ENCODE measurements at places on chromosomes 16 and 17.

DNA sequence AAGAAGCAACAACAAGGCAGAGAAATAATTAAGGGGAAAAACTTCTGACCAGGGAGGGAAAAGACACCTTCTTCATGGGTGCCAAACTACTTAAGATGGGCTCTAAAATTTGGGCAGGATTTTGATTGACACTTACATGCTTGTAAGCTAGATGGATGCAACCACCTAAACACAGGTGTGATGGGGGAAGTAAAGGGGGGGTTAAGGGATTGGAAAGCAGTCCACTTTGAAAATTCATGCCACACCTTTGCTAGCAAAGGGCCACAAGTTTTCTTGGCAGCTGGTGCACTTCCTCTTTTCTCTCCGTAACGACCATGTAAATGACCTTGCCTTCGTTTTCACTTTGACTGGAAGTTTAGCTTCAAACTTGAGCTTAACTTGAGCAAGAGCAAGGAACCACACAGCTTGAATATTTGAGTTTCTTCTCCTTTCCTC, 14.3 kb upstream of the PRKAR1A start:
- no peak for DNase-seq

DNA sequence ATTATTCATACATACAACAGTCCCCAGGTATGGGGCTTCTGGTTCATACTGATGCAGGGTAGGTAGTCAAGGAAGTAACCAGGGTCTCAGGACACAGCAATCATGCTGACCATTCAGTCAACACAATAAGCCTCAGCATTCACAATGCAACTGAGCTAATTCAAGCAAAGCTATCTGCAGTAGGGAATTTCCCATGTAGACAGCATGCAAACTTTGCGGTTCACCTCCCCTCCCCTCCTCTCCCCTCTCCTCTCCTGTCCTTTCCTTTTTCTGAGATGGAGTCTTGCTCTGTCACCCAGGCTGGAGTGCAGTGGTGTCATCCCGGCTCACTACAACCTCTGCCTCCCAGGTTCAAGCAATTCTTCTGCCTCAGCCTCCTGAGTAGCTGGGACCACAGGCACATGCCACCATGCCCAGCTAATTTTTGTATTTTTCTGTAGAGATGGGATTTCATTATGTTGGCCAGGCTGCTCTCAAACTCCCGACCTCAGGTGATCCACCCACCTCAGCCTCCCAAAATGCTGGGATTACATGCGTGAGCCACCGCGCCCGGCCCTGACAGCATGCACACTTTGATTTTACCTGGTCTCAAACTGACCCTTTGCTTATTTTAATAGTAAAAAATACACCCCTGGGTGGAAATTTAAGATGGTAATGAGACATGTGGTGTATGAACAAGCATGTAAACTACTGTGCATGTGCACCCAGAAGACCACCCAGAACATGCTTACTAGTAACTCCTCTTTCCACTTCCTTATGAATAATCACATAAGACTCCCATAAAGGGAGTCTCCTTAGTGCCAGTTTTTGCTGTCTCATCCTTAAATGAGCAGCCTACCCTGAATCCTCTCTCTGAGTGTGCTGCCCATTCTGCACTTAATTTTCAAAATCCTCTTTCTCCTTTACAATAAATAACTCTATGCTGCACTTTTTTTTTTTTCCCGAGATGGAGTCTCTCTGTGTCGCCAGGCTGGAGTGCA, 9.3 kb upstream of the RNF135 start:
- no peak for DNase-seq

DNA sequence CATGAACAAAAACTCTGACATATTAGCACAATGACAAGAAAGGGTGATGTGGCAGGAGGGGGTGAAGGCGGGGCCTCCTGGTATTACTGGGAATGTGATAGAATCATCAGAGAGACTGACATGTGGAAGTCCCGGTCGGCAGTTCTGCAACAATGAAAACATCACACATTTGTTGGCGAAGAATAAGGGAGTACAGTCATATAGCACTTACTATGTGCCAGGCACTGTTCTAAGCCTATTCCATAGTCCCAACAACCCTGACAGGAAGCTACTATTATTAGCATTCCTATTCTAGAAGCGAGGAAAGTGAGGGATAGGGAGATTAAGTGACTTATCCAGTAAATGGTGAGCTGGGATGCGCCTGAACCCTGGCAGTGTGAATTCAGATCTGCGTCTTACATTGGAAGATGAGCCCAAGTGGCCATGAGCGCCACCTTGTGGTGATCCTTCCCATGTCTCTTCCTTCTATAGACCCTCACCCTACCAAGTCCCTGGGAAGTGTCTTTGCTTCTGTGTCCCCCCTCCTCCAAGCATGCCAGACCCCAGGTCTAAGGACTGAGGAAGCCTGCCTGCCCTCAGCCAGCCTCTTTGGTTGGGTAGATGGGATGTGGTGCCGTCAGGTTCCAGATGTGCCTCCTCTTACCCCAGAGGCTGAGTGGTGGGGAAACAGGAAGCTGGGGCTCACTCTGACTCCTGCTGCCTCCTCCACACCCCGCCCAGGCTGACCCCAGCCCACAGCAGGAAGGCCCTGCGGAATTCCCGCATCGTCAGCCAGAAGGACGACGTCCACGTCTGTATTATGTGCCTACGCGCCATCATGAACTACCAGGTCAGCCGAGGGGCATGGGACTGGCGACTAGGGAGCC, 14.0 kb downstream of the FMNL1 start:
- peak; percentile 58 for DNase-seq

DNA sequence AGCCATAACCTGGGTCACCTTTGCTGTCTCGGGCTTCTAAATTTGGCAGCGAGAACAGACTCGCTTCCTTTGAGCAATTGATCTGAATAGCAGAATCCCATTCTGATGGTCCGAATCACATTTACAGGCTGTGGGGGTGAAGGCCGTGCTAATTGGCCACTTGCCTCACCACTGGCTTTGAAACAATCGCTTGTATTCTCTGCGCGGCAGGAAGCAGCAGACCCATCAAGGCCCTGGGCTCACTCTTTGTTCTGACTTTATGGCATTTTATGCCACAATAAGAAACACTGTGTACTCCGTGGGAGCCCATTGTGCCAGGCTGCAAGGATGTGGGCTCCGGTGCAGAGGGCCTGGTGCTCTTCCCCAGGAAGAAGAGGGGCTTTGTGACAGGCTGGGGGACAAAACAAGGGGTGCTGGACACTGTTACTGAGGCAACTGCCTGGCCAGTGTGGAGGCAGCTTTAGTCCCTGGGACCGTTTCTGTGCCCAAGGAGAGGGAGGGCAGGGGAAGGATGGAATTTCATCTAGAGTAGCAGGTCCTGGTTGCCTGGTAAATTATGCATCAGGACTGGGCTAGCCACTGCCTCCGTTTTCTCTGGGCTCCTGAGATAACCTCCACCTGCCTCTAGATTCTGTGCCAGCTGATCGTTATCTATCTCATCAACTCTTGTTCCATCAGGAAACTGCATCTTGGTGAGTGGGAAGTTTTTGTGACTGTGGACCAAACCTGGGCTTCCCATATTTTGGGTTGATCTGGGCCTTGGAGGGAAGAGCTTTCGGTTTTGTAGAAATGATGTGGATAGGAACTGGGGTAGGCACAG, 78.5 kb downstream of the MRC2 start:
- DNase-seq: no peak

GRCh38 chr17:10843811-10844210, 5.9 kb upstream of the PIRT start:
- no peak for DNase-seq

- no peak for DNase-seq
Measured at GRCh38 chr16:53908731-53909130, 204.8 kb downstream of the FTO start.

- no peak for DNase-seq
Measured at GRCh38 chr16:12833926-12834325, 30.2 kb upstream of the CPPED1 start.

DNA sequence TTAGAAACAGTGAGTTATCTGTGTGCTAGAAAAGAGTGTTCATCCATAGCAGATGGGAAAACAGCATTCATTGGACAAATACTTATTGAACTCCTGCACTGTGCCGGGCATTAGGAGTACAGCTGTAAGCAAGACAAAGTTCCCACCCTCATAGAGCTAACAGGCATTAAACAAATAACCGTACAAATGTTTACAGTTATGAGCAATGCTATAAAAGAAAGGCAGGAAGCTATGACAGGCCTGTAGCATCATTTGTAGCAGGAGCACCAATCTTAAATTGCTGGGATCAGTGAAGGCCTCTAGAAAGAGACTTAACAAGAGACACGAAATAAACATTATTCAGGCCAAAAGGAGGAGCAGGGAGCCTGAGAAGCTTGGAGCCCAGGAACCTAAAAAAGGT, 15.6 kb downstream of the SDR42E1 start:
- DNase-seq: no peak

- DNase-seq: no peak
Measured at GRCh38 chr16:74729783-74730683, 29.4 kb upstream of the MLKL start.

DNA sequence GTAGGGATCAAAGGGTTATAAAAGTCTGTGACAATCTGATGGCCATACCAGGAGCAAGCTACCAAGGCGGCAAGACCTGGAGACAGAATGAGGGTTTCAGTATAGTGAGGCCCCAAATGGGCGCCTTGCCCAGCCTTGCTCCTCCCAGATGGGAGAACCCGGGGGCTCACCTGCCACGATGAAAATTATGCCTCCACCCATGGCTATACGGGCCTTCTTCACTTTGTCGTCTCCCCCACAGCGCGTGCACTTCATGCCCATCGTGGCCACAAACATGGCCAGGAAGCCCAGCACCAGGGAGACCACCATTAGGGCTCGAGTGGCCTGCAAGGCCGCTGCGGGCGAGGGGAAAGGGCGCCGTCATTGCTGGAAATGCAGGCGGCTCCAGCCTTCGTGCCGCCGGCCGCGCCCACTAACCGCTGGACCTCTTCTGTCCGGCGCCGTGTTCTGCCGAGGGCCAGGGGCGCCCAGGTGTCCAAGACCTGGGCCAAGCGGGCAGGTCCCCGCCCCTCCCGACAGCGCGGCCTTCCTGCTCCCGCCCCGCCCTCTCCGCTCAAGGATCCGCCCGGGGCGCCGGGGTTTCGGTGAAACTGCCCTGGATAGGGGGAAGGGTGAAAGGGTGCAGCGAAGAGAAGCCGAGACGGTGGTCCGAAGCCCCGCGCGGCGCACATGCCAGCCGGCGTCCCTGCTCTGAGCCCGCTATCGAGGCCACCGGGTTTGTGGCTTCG, 1.5 kb downstream of the CLDN7 start:
- DNase-seq: no peak

DNA sequence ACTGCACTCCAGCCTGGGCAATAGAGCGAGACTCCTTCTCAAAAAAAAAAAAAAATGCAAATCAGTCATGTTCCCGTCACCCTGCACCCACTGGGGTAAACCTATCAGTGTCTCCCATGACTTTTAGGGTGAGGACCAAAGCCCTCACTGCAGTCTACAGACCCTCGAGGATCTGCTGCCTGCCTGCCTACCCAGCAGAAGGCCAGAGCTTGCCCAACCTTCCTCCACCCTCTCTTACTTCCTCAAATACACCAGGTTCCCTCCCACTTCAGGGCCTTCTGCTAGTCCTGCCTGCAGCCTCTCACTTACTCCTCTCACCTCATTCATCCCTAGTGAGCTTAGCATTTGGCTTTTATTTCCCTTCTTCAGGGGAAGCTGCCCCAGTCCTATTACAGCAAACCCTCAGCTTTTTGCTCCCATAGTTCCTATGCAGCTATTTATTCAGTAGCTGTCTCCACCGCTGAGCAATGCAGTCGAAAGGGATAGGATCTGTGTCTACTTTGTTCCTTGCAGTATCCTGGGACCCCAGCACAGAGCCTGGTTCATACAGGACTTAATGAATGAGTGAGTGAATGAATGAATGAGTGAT, 17.8 kb upstream of the TOB1 start:
- DNase-seq: no peak

DNA sequence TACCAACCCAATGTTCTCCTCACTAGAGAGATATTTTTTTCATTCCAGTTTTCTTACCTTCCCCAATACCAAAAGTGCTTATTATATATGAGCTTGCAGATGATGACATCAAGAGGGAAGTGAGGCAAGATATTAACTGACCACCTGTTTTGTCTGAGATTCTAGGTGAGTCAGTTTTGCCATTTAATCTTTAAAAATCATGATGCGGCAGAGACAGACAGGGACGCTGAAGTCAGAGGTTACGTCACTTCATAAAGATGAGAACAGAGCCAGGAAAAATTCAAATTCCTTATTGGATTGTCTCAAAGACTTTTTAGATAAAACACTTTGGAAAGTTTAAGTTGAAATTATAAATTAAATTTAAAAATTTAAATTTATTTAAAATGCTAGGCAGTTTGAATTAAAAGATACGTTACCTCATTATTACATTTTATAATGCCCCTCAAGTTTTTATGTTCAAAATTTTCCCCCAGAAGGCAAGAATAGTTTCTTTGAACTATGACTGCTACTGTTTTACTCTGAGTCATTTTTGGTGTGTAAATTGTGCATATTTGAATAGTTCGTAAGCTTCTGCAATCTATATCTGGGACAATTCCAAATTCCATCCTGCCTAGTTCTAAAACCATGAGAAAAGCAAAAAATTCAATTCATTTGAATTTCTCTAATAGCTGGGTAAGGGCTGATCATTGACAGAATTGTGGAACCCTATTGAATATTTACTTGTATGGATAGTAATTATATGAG, 839.6 kb upstream of the GOT2 start:
- no peak for DNase-seq

- no peak for DNase-seq
Measured at GRCh38 chr16:6165330-6165979, 1067.9 kb upstream of the EEF2KMT start.

DNA sequence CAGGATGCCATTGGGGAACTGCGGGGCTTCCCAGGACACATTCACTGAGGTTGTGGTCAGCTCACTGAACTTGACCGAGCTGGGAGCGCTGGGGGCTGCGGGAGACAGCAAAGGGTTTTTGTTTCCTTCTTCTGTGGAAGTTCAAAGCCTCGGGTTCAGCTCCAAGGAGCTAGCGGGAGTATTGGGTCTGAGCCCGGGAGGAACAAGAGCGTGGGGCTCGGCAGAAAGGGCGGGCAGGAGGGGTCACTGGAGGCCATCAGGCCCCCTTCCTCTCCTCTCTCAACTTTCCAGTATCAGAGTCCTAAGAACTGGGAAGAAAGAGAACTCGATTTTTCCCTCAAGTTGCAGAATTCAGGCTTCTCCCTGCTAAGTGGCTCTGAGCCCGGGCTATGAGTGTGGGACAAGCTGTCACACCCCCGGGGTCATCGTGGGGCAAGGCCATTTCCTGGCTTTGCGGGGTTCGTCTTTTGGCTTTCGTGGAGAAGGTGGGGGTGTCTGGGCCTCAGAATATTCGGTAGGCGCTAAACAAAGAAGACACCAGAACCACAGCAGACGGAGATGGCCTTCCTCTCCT, 53.6 kb upstream of the CDC42EP4 start:
- DNase-seq: no peak

- DNase-seq: peak; percentile 7
Measured at GRCh38 chr17:66673668-66674276, 161.1 kb upstream of the CACNG5 start.

- no peak for DNase-seq
Measured at GRCh38 chr17:6752068-6752909, 3.6 kb upstream of the XAF1 start.

- no peak for DNase-seq
Measured at GRCh38 chr17:63918305-63918704, 334 bp downstream of the GH1 start.

Data from activated T-helper 1 cell treated with anti-CD3 and anti-CD28 coated beads, Interleukin-2, amount 50 U/mL, for 16 hours (primary cell).